Neural crest cell (in vitro differentiated cells): ENCODE measurements at places on chromosomes 16 and 17. TPM values are rescaled to one million over a fixed set of nuclear protein-coding genes. Genes with fewer than 3 reads are reported as not detected.

Gene TMEM220
- total RNA-seq = 5.0 and 5.1 TPM in 2 replicates

Gene MIEF2
- 8.8 and 12.2 TPM in 2 replicates for total RNA-seq

Gene CDK5R1
- total RNA-seq = 33.6 and 34.1 TPM in 2 replicates

Gene KRTAP1-1
- not detected in 2 replicates for total RNA-seq

Gene CDH3
- total RNA-seq = 4.2 and 4.3 TPM in 2 replicates

Gene NPIPB8
- total RNA-seq = not detected in 2 replicates

Gene UTS2R
- not detected in 2 replicates for total RNA-seq

Gene NDE1
- total RNA-seq = 72.2 and 74.0 TPM in 2 replicates

Gene APOH
- not detected in 2 replicates for total RNA-seq

Gene PRR15L
- total RNA-seq = not detected in 2 replicates

Gene KRT15
- total RNA-seq = not detected in 2 replicates

Gene C1QL1
- 7.1 and 7.7 TPM in 2 replicates for total RNA-seq

Gene SLX1A
- 45.0 and 69.1 TPM in 2 replicates for total RNA-seq

Gene KRTAP3-2
- not detected in 2 replicates for total RNA-seq

Gene NDEL1
- 34.1 and 34.3 TPM in 2 replicates for total RNA-seq

Gene SLC16A6
- total RNA-seq = 0.23 and 0.66 TPM in 2 replicates

Gene TRPV3
- total RNA-seq = 2.1 and 2.3 TPM in 2 replicates

Gene ANTKMT
- total RNA-seq = 51.1 and 52.7 TPM in 2 replicates

Gene RMI2
- 39.6 and 41.9 TPM in 2 replicates for total RNA-seq

Gene TBC1D10B
- 39.7 and 45.6 TPM in 2 replicates for total RNA-seq

Gene GUCY2D
- total RNA-seq = not detected in 2 replicates

Gene NPIPB13
- 11.2 and 15.4 TPM in 2 replicates for total RNA-seq

Gene ZNF778
- total RNA-seq = 13.7 and 15.5 TPM in 2 replicates

Gene UMOD
- not detected in 2 replicates for total RNA-seq

Gene TRAPPC2L
- total RNA-seq = 89.8 and 95.1 TPM in 2 replicates

Gene NPIPA2
- 10.1 and 12.9 TPM in 2 replicates for total RNA-seq

Gene UNC13D
- total RNA-seq = 1.1 and 3.1 TPM in 2 replicates

Gene IL21R
- 0.55 and 0.79 TPM in 2 replicates for total RNA-seq

Gene CD300H
- not detected in 2 replicates for total RNA-seq

Gene ABHD15
- total RNA-seq = 3.7 and 4.2 TPM in 2 replicates

Gene PPP1R27
- not detected in 2 replicates for total RNA-seq

Gene RSKR
- 31.0 and 34.2 TPM in 2 replicates for total RNA-seq

Gene ATP2C2
- total RNA-seq = 0.16 and 0.30 TPM in 2 replicates

Gene KRTAP2-3
- not detected in 2 replicates for total RNA-seq

Gene TBC1D3C
- not detected in 2 replicates for total RNA-seq

Gene PTGES3L
- total RNA-seq = 3.4 and 3.5 TPM in 2 replicates

Gene COG7
- total RNA-seq = 18.8 and 18.9 TPM in 2 replicates

Gene TP53TG3
- not detected in 2 replicates for total RNA-seq

Gene MPO
- total RNA-seq = not detected in 2 replicates

Gene KRTAP9-8
- total RNA-seq = not detected in 2 replicates

Gene CCDC40
- total RNA-seq = 22.7 and 23.8 TPM in 2 replicates

Gene HOXB9
- 84.1 and 89.8 TPM in 2 replicates for total RNA-seq

Gene MGAT5B
- 14.3 and 14.6 TPM in 2 replicates for total RNA-seq

Gene SPN
- total RNA-seq = 0.07 and 0.16 TPM in 2 replicates
